ENCODE measurements at places on chromosomes 12 and 14.

DNA sequence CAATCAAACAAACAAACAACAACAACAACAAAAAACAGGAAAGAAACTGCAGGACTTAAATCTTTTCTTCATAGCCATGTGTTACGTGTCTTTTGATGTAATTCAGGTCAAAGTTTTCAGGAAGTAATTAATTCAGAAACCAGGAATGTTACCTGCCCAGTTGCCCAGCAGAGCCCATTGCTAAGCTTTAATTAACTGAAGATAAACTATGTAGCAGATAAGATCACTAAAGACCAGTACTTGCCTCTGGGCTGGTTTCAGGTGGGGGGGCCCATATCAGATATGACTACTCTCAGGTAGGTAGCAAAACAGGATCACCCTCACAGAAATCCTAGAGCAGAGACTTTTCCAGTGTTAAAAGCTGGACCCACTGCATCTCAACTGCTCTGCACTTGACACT lies 69.2 kb downstream of the LIN7A start:
- DNase-seq: no peak

DNA sequence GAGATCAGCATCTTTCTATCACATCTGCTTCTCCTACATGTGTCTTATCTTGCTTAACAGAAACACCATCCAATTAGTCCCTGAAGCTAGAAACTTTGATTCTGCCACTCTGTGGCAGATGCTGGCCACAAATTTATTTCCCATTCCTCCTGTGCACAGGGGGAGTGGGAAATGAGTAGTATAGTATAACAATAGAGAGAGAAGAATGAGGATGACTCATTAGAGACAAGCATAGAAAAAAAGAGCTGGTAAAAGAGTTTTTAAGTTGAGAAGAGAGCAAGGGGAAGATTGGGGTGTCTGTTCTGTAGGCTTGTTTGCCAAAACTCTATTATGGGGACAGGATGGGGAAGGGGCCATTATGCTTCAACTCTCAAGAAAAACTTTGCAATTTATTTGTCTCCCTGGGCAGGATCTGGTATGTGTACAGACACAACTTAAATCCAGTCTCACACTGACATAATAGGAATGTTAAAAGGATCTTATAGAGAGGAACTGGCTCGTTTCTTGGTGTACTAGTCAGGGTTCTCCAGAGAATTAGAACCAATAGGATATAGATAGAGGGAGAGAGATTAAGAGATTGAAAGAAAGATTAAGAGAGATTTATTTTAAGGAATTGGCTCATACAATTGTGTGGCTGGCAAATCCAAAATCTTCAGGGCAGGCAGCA lies 142.6 kb upstream of the CPSF6 start:
- DNase-seq: no peak

DNA sequence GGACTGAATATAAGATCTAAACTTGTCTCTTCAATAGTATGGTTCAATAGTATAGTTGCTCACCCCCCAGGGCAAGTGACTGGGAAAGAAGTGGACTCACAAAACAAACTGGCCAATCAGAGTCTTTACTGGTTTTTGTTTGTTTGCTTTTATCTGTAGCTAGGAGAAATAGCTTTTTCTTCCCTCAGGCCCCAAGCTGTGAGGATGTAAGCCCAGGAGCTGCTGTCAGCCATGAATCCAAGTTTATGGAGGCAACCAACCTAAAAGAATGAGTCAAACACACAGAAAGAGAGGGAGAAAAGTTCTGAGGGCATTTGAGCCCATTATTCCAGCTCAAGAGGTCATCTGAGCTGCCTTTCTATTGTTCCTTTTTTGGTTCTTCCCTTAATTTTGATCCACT lies 375.3 kb downstream of the BCAT1 start:
- DNase-seq: no peak

GRCh38 chr14:53295985-53296582 lies 143.0 kb upstream of the DDHD1 start:
- DNase-seq: no peak

GRCh38 chr14:21874167-21874566 lies 200.5 kb upstream of the OR4E1 start:
- no peak for DNase-seq

- no peak for DNase-seq
Measured at GRCh38 chr14:68547305-68548193, 245.3 kb downstream of the ZFP36L1 start.

GRCh38 chr12:69331519-69331908 lies 16.7 kb upstream of the LYZ start:
- DNase-seq: no peak

GRCh38 chr12:110533607-110534006 lies 31.5 kb downstream of the RAD9B start:
- DNase-seq: no peak

DNA sequence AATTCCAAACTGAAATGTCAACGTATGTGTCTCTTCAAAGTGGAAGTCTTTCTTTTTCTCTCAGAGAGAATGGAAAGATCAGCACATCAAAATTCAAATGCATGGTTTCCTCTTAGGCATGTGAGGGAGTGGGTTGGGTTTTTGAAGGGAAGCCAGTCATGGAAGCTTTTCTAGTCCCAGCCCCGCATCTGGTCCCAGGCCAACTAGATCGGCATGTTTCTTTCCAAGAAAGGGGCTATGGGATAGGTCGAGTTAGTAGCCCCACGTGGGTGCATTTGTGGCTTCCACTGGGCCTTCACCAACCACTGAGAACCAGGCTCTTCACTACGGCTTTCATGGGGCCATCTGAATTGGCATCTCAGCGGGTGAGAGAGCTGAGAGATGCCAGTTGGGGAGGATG lies 6.6 kb downstream of the C1S start:
- DNase-seq: no peak

- no peak for DNase-seq
Measured at GRCh38 chr14:91835197-91835919, 32.0 kb downstream of the TC2N start.

GRCh38 chr14:50979941-50980850 lies 35.9 kb upstream of the PYGL start:
- no peak for DNase-seq

- no peak for DNase-seq
Measured at GRCh38 chr14:19920021-19920657, at the start of gene OR4K5. Gene OR4K5 (plus strand): TSS chr14:19920607. CDS start chr14:19920607, 0 bp downstream.

- DNase-seq: no peak
Measured at GRCh38 chr12:88015825-88016224, 13.4 kb downstream of the C12orf50 start.

DNA sequence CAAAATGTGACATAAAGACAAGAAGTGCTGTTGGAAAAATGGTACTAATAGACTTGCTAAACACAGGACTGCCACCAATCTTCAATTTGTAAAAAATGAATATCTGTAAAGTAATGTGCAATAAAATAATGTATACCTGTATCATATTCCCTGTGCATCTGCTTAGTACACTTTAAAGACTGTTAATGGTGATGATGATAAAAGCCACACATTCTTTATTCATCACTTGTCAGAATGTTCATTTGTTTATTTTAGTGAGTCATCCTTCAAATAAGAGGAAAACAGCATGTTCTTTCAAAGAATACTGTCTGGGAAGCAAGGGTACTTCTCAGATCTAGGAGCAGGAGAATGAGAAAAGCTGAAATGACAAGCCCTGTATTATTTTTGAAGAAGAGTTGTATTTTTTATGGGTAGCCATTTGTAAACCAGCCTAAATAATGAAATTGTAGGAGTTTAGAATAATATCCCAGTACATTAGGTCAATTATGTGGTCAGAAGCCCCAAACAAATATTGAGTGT lies 78.3 kb upstream of the PSMA6 start:
- DNase-seq: no peak

DNA sequence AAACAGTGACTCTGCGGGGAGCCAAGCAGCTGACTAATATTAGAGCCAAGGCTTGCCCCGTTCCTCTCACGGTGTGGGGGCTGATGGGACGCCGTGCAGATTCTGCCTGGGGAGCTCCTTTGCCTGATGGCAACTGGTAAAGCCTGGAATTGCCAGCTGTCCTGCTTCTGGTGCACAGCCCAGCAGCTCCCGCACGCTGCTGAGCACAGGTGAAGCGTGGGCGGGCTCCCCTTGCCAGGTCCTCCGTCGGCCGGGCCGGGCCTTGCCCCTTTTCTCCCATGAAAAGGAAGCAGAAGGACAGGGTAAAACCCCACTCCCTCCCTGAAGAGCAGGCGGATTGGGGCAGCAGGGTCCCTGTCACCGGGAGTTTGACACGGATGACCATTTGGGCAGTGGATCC lies 79.0 kb downstream of the WDR20 start:
- DNase-seq: no peak

DNA sequence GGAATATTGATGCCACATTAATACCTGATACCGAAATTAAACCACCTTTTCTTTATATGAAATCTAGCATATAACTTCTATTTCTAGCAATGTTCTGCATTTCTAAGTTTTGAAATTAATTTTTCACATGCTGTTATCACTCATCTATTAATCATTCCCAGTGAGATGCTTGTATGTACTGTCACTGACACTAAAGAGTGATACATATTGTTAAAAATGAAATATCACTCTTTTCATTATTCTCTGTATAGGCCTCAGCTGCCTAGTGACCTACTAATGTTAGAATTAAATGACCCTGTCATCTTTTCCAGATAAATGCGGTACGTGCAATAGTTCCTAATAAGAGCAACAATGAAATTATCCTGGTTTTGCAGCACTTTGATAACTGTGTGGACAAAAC lies 49.7 kb upstream of the KCNH3 start:
- no peak for DNase-seq

DNA sequence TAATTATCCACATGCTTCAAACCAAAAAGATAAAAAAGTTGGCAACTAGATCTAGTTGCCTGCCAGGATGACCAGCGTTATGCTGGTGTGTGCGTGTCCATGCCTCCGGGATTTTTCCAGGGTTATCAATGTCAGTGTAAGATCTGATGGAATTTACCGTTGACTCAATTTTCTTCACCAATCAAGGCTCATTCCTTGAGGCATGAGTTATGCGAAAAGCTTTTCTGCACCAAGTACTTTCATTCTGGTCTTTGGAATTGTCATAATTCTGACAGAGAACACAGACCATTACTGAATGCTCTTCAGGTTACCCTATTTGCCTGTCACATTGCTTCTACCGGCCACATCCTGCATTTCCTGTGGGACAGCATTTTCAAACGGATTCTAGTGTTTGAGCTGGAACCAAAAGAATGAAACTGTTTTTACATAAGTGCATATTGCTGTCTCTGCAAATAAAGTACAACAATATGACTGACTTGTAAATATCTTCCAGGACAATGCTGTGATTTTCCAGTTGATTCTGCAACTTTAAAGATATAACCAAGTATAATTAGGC lies 91.8 kb downstream of the DUSP16 start:
- no peak for DNase-seq

DNA sequence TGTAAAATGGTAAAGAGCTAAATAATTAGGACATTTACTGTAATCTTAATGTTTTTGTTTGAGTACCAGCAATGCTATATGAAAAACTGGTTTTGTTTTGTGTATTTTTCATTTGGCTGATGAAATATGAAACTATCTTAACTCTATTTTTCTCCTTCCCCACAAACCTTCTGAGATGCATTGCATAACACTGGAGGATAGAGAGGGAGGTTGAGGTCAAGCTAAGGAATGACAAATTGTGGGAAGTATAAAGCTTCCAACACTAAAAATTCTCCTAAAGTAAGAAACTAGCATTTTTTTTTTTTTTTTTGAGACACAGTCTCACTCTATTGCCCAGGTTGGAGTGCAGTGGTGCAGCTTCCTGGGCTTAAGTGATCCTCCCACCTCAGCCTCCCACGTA lies 31.5 kb upstream of the SRP54 start:
- no peak for DNase-seq

GRCh38 chr12:88638388-88638787 lies 58.1 kb upstream of the KITLG start:
- DNase-seq: no peak

- DNase-seq: no peak
Measured at GRCh38 chr14:64720131-64720576, 15.9 kb downstream of the PLEKHG3 start.

DNA sequence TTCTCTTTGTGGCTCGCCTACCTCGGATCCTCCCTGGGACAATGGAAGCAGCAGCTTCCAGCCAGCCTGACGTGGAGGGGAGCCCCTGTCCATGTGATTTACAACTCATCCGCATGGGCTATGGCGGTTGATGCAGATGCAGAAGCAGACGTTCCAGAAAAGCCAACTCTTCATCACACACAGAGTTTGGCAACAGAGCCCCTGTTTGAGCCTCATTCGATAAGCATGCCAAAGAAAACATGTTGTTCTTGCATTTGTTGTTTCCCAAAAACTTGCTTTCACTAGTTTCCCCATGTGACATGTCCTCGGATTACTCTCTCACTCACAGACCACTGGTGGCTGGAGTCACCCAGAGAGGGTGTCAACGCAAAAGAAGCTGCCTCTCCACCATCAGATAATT lies 16.4 kb upstream of the TC2N start:
- no peak for DNase-seq

GRCh38 chr12:7064516-7064915 lies 4.0 kb downstream of the C1S start:
- no peak for DNase-seq

GRCh38 chr14:58465421-58465820 lies 37.9 kb downstream of the KIAA0586 start:
- DNase-seq: no peak

DNA sequence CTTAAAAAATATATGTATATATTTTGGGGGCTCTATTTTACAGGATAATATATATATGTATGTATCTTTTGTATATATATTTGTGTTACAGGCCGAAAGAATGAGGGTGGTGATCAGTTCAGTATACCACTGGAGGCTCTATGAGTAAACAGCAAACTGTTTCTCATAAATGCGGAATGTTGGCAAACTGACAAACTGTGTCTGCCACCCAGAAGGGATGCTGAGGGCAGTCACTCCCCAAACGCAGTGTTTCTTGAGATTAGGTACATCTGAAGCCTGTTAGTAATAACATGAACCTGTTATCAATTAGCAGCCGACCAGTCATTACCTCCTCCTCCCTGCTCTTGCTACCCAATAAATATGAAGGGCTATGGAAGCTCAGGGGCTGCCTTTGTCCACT lies 20.8 kb downstream of the TNFAIP2 start:
- no peak for DNase-seq

DNA sequence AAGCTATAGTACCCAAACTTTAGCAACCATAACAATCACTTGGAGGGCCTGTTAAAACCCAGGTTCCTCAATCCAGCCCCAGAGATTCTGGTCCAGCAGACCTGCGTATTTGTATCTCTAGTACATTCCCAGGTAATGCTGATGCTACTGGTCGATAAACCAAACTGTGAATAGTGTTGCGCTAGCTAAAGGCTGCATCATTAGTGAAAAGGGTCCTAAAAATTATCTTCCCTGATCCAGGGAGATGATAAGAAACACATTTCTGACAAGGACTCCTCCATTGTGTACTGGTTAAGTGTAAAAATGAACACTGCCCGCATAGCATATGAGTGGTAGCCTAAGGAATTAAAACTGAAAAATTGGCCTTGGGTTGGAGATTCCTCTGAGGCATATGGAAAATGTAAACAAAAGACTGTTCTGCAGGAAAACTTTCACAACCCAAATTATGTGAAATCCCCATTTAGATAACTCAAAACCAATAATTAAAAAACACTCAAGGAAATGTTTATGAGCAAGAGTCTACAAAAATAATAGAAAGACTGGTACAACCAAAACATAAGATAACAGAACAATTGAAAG lies 322.7 kb downstream of the CEP128 start:
- DNase-seq: no peak
